Glutamatergic neuron (in vitro differentiated cells): ENCODE measurements at places on chromosomes 6 and 20. TPM values are rescaled to one million over a fixed set of nuclear protein-coding genes. Genes with fewer than 3 reads are reported as not detected.

DNA sequence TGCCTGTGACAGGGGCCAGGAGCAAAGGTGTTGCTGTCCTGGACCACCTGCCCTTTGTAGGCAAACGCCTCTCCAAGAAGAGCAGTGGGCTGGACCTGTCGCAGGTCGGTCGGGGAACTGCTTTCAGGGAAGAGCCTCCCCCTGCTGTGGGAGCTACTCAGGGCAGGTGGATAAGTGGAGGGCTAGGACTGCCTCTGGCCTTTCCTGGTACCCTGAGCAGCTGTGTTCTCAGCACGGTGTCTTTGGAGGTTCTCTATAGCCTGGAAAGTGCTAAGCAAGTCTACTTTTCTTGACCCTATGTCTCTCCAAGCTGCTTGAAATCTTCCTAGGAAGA is 35.0 kb downstream of the BPIFB1 start:
- peaks cover 4% of the 10 kb centered on the region for H3K27me3 ChIP-seq
- H3K27ac ChIP-seq = no peak overlapping the region
- H3K4me1 ChIP-seq = peaks cover 3% of the 10 kb centered on the region
- no peak for DNase-seq
- H3K4me3 ChIP-seq = no peak overlapping the region
- no peaks in the 10 kb centered on the region for H3K36me3 ChIP-seq

The SPATA25 gene
- 1.2 TPM for total RNA-seq

The DACT2 gene
- 0.22 TPM for total RNA-seq

The CCN6 gene
- not detected for total RNA-seq

DNA sequence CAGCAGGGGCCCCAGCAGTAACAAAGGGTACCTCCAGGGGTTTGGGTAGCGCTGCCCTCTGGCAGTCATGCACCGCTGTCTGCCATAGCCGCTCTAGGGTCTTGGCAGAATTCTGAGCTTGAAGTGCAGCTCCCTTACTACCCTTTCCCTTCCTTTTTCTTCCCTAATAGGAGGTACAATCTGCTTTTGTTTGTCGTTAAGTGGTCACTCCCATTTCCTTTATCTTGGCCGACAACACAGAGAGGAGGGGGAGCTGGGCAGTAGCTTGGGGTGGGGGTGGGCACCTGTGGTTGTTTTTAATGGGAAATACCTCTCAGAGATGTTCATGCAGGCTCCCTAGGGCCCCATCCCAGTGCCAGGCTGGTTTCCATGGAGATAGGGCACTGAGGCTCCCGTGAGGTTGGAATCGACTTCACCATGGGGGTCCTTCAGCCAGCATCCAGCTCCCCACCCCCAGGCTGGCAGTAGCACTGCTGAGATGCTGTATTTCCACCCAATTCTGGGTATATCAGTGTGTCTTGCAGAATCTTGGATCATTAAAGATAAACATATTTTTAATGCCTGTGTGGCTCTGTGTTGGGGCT is 18.6 kb downstream of the CCDC167 start:
- DNase-seq = no peak
- peak overlapping the region; percentile 50 for H3K27ac ChIP-seq
- peaks cover 43% of the 10 kb centered on the region for H3K4me1 ChIP-seq
- peak overlapping the region; percentile 75 for H3K4me3 ChIP-seq
- H3K27me3 ChIP-seq = peaks cover 5% of the 10 kb centered on the region
- no peaks in the 10 kb centered on the region for H3K36me3 ChIP-seq

DNA sequence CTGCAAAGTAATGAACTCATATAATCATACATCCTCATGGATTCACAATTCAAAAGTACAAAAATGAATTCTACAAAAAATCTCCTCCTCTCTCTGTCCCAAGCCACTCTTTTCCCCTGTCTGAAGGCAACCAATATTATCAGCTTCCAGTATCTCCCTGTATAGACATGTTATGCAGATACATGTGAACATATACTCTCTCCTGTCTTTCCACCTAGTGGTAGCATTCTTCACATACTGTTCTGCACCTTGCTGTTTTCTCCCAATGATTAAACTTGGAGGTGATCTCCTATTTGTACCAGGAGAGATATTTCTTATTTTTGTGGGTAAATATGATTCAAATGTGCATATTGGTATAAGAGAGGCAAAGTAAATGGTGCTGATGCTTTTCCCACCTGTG is 416.4 kb downstream of the EPM2A start:
- no peaks in the 10 kb centered on the region for H3K4me1 ChIP-seq
- H3K36me3 ChIP-seq = no peaks in the 10 kb centered on the region
- no peak for DNase-seq
- no peak overlapping the region for H3K4me3 ChIP-seq

GRCh38 chr6:42022755-42023384 is 27.5 kb upstream of the TAF8 start:
- DNase-seq = no peak
- no peaks in the 10 kb centered on the region for H3K36me3 ChIP-seq
- no peak overlapping the region for H3K4me3 ChIP-seq
- no peak overlapping the region for H3K27ac ChIP-seq
- H3K27me3 ChIP-seq = no peaks in the 10 kb centered on the region
- H3K4me1 ChIP-seq = no peaks in the 10 kb centered on the region

- no peak for DNase-seq
- H3K4me1 ChIP-seq = no peaks in the 10 kb centered on the region
- no peaks in the 10 kb centered on the region for H3K36me3 ChIP-seq
- no peak overlapping the region for H3K27ac ChIP-seq
Measured at GRCh38 chr6:49743429-49743828, 759 bp downstream of the CRISP3 start.

GRCh38 chr6:130754786-130755367 is 72.3 kb upstream of the SMLR1 start:
- H3K27me3 ChIP-seq = no peaks in the 10 kb centered on the region
- DNase-seq = no peak
- no peak overlapping the region for H3K27ac ChIP-seq
- H3K4me3 ChIP-seq = no peak overlapping the region
- no peaks in the 10 kb centered on the region for H3K36me3 ChIP-seq

DNA sequence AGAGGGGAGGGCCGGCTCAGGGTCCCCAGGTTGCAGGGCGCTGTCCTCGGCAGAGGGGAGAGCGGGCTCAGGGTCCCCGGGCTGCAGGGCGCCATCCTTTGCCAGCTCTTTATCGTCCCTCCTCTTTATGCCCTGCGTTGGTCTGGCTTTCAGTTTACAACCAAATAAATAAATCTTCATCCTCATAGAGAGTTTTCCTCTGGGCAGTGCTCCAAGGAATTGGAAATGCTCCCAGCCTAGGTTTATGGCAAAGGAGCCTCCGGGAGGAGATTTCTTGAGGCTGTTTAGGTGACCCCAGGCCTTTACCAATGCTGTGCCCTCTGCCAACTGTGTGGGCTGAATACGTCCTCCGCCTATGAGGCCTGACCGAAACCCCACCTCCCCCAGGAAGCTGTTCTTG is 60.2 kb downstream of the CHMP4B start:
- H3K27ac ChIP-seq = no peak overlapping the region
- no peaks in the 10 kb centered on the region for H3K4me1 ChIP-seq
- H3K36me3 ChIP-seq = no peaks in the 10 kb centered on the region
- H3K4me3 ChIP-seq = no peak overlapping the region
- H3K27me3 ChIP-seq = peaks cover 5% of the 10 kb centered on the region

- no peaks in the 10 kb centered on the region for H3K4me1 ChIP-seq
- peaks cover 3% of the 10 kb centered on the region for H3K27me3 ChIP-seq
- no peak overlapping the region for H3K27ac ChIP-seq
- no peak overlapping the region for H3K4me3 ChIP-seq
- no peak for DNase-seq
Measured at GRCh38 chr6:143802833-143803565, 40.1 kb upstream of the LTV1 start.

DNA sequence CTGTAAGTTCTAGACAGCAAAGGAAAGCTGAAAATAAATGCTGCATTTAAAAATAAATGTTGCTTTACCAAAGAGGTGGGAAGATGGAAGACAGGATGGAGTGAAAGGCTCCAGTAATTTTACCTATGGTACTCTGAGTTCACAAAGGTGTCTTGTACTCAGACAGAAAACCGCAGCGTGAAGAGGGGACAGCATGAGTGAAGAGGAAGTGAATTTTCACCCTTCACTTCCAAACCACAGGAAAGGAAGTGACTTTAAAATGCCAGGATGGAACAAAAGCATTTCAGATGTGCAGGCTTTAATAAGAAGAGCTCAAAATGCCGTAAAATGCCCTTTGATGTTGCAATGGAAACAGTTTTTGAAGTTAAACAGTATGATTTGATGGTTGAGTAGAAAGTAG is 91.2 kb upstream of the TINAG start:
- H3K4me3 ChIP-seq = no peak overlapping the region
- peaks cover 2% of the 10 kb centered on the region for H3K27me3 ChIP-seq
- peaks cover 14% of the 10 kb centered on the region for H3K4me1 ChIP-seq
- no peak for DNase-seq
- H3K27ac ChIP-seq = no peak overlapping the region

GRCh38 chr6:49541936-49542335 is 8.5 kb upstream of the C6orf141 start:
- no peak overlapping the region for H3K27ac ChIP-seq
- no peak for DNase-seq
- no peak overlapping the region for H3K4me3 ChIP-seq
- H3K36me3 ChIP-seq = no peaks in the 10 kb centered on the region
- H3K4me1 ChIP-seq = no peaks in the 10 kb centered on the region

The ZNF391 gene
- 8.3 TPM for total RNA-seq

DNA sequence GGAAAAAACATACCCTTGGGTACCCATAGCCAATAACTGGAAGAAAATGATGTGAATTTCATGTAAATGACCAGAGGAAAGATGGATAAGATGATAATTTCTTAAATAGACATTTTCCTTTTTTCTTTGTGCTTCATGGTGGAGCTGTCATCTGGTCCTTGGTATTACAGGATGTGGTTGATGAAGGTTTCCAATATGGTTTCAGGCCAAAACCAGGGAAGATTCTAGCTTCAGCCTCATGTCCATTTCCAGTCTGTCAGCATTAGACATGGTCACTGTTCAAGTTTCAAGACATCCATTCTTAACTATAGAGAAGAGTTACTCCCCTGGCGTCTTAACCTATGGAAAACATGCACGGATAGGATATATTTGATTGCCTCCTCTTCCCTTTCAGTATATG is 63.6 kb downstream of the SSR1 start:
- DNase-seq = no peak
- peaks cover 2% of the 10 kb centered on the region for H3K27me3 ChIP-seq
- H3K4me1 ChIP-seq = peaks cover 2% of the 10 kb centered on the region
- H3K36me3 ChIP-seq = no peaks in the 10 kb centered on the region
- no peak overlapping the region for H3K4me3 ChIP-seq

GRCh38 chr6:111748231-111748647 is 125.0 kb downstream of the FYN start:
- peaks cover 49% of the 10 kb centered on the region for H3K4me1 ChIP-seq
- no peak overlapping the region for H3K27ac ChIP-seq
- H3K4me3 ChIP-seq = no peak overlapping the region
- peaks cover 3% of the 10 kb centered on the region for H3K27me3 ChIP-seq
- no peak for DNase-seq

DNA sequence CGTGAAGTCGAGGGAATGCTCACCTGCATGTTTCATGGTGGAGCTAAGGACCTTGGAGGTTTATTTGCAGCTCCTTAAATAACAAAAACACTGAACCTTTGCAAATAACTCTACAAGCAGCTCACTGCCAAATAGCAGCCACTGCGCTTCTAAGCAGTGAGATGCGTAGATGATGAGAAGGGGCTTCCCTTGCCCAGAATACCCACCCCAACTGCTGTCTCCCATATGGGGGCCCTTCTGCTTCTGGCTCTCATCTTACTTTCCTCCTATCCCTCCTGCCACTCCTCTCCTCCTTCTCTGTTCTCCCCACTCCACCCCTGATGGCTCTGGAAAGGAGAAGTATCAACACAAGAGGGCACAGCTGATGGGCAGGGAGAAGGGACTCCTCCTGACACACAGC is 193.3 kb upstream of the SSTR4 start:
- H3K27me3 ChIP-seq = no peaks in the 10 kb centered on the region
- no peaks in the 10 kb centered on the region for H3K36me3 ChIP-seq
- no peaks in the 10 kb centered on the region for H3K4me1 ChIP-seq
- DNase-seq = no peak

GRCh38 chr6:56246881-56247653 is at the start of gene COL21A1:
Gene COL21A1 (minus strand): TSS chr6:56247580. CDS start chr6:56182618, 64,962 bp downstream.
- peak within 1 kb of the TSS; percentile 85 for H3K4me3 ChIP-seq
- H3K27me3 ChIP-seq = no peaks in the 10 kb centered on the region
- no peak within 1 kb of the TSS for H3K27ac ChIP-seq
- no peaks in the 10 kb centered on the region for H3K36me3 ChIP-seq
- DNase-seq = peak; percentile 83

The CD83 gene
- total RNA-seq = 0.34 TPM

DNA sequence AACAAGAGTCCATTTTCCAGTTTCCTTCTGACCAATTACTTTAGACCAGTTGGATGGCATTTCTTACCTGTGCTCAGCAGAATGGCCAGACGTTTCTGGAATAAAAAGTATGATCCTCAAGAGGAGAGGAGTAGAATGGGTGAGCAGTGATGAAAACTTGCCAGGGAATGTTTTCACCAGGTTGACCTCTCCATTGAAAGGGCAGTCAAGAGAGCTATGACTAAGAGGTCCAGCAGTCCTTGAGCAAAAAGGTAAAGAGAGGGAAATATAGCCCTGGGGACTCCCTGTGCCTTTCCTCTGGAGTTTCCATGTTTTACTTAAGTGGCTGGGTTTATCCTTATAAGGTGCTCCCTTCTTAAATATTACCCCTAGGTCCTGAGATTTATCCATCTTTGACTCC is 210.9 kb downstream of the TBX18 start:
- no peak for DNase-seq
- no peaks in the 10 kb centered on the region for H3K36me3 ChIP-seq
- H3K4me3 ChIP-seq = no peak overlapping the region
- no peaks in the 10 kb centered on the region for H3K27me3 ChIP-seq
- no peaks in the 10 kb centered on the region for H3K4me1 ChIP-seq

DNA sequence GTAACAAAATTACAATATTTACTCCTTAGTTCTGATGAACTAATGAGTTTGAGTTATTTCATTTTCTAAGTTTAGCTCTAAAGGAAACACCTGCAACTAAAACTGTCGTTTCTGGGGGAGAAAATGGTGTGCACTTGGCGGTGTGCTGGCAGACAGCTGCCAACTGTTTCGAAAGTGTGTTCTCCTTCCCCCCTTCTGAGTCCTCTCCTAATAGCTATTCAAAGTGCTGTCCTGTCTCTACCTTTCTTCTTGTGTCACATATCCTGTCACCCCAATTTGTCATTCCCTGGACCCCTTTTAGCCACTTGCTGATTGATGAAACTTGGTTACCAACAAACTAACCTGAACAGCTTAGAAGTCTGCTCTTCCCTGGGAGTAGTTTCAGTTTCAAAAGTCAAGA is 4.9 kb upstream of the UBE2J1 start:
- no peak overlapping the region for H3K4me3 ChIP-seq
- peaks cover 11% of the 10 kb centered on the region for H3K4me1 ChIP-seq
- no peak overlapping the region for H3K27ac ChIP-seq
- peaks cover 6% of the 10 kb centered on the region for H3K27me3 ChIP-seq
- no peak for DNase-seq
- no peaks in the 10 kb centered on the region for H3K36me3 ChIP-seq

DNA sequence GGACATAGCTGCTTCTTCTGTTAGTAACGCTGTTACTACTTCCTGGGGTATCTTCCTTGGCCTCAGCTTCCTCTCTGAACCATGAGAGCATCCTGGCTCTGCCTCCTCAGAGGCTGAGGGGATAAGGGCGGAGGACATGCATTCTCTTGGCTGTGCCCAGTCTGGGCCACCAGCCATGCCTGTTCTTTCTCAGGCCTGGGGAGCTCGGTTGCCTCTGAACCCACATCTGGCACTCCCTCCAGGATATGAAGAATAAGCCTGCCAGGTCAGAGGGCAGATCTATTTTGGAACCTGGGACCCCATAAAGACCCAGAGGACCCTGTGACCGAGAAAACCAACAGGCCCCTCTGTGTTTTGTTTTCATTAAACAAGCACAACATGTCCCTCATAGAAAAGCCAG is 6.6 kb upstream of the ANGPT4 start:
- peaks cover 11% of the 10 kb centered on the region for H3K4me1 ChIP-seq
- no peak for DNase-seq
- H3K36me3 ChIP-seq = peaks cover 5% of the 10 kb centered on the region
- peaks cover 6% of the 10 kb centered on the region for H3K27me3 ChIP-seq
- no peak overlapping the region for H3K27ac ChIP-seq

The PRL gene
- total RNA-seq = not detected
